Esophagus squamous epithelium (tissue), 5 donors: ENCODE measurements at places on chromosomes 12 and 14. TPM values are rescaled to one million over a fixed set of nuclear protein-coding genes. Genes with fewer than 3 reads are reported as not detected.

The PPM1H gene
- 0.09 TPM for total RNA-seq

The RNASE3 gene
- total RNA-seq = not detected

The MYBPC1 gene
- total RNA-seq = not detected

The ANKRD13A gene
- total RNA-seq = 67.6 TPM

The MDGA2 gene
- total RNA-seq = not detected

The GZMH gene
- total RNA-seq = 0.53 TPM

The HCAR1 gene
- not detected for total RNA-seq

The BCL2L14 gene
- total RNA-seq = not detected

The KLHDC1 gene
- 0.97 TPM for total RNA-seq

The STAT2 gene
- total RNA-seq = 69.6 TPM

The SERPINA1 gene
- total RNA-seq = 8.2 TPM

The AQP6 gene
- not detected for total RNA-seq

The METTL3 gene
- total RNA-seq = 26.0 TPM

The RNF10 gene
- 130 TPM for total RNA-seq

The TAS2R30 gene
- 0.83 TPM for total RNA-seq

The SMIM41 gene
- total RNA-seq = not detected

The DUSP6 gene
- 17.6 TPM for total RNA-seq

The SYCP3 gene
- not detected for total RNA-seq

The SERPINA12 gene
- total RNA-seq = not detected

The LRRIQ1 gene
- total RNA-seq = not detected

The OLR1 gene
- total RNA-seq = not detected

The KERA gene
- not detected for total RNA-seq

The KRT77 gene
- not detected for total RNA-seq

The KCNJ8 gene
- 6.5 TPM for total RNA-seq

The KRT76 gene
- total RNA-seq = not detected

The POTEM gene
- total RNA-seq = not detected

The HOXC9 gene
- total RNA-seq = 1.5 TPM

The TEX22 gene
- total RNA-seq = not detected

The WNT1 gene
- total RNA-seq = not detected

The TEP1 gene
- total RNA-seq = 16.6 TPM

The ALDH1L2 gene
- total RNA-seq = 1.1 TPM

The PDZRN4 gene
- 0.38 TPM for total RNA-seq

The KRT82 gene
- not detected for total RNA-seq

The MUCL1 gene
- not detected for total RNA-seq
